HEK293T (cell line): ENCODE measurements at places on chromosomes 13 and 19.

GRCh38 chr13:99357941-99358340 is 50.7 kb upstream of the GPR183 start:
- DNase-seq = no peak

GRCh38 chr13:62799931-62800436 is 1384.3 kb upstream of the PCDH20 start:
- no peak for DNase-seq

DNA sequence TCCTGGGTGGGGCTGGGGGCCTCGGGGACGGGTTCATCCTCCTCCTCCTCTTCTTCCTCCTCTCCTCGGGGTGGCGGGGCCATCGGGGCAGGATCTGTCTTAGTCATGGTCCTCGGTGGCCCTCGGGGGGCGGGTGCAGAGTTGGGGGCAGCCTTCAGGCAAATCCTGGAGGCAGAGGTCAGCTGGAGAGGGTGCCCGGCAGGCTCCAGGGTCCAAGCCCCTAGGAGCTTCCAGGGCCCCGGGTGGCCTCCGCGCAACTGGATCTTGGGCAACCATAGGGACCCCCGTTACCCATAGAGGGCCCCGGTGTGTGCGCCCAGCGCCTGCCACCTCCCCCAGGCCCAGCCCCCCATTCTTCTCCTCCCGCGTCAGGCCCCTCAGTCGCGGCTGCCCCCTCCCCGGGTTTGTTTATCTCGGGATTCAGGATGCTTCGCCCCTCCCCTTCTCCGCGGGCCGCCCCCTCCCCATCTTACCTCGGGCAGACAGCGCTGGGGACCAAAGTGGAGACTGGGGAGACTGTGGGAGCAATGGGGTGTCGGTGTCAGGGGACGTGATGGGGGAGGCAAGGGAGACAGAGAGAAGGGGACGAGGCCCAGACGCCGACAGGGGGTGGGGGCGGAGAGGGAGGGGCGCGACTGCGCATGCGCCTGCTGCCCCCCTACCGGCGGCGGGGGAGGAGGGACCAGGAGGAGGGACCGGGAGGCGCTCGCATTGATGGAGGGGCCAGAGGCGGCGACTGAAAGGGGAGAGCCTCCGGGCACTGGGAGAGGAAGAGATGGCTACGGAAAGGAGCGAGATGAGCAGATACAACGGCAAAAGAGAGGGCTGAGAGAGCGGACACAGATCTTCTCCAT is at the start of gene CLIP3:
TSS of gene CLIP3 (minus strand) at position 623 of the 854 bp plus-strand sequence. CDS start at position 107, 516 bp downstream.
- DNase-seq = no peak

DNA sequence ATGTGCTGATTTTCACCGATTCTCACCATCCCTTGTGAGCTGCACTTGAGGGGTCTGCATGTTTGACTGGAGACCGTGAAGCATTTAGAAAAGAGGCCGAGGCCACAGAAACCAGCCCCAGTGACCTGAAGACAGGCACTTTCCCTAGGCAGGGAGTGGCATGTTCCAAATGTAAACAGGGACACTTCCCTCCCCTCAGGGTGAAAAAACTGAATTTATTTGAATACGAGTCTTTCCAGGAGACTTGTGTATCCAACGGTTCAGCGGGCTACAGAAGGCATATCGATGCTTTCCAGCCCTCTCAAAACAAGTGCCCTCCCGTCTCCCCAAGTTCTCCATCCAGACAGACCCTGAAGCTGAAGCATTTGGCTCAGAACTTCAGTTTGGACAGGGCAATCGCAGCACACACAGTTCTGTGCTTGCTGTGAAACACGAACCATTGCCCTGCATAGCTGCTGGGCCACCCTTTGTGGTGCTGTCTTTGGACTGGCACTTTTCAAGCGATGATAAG is 106.1 kb downstream of the ZIC5 start:
- DNase-seq = no peak

DNA sequence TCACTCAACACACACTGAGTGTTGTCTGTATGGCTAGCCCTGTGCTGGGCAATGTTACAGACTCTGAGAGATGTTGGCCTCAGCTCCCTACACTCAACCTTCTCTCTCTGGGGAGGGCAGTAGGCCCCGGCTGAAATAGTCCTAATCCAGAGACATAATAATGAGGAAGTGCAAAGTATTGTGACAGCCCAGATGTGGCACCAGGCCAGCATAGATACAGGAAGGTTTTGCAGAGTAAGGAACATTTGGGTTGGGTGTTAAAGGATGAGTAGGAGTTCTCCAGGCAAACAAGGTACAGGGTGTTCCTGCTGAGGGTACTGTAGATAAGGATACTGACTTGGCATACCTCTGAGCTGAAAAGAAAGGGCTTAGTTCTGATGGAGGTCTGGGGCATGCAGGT is 2.4 kb downstream of the LIN7B start:
- no peak for DNase-seq

DNA sequence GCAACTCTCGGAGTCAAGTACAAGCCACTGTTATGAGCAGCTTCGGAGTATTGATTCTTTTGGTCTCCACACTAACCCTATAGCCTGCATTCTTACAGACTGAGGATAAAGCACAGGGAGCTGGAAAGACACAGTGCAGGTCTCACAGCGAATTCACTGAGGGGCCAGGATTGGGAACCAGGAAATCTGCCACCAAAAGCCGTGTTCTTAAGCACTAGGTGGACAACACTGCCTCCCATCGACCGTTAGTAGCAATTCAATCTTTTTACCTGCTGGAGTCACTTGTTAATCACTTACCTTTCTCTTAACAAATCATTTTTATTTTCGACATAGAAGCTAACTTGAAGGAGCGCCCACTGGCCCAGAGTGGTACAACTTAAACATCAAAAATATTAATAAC is 6.3 kb downstream of the PMIS2 start:
- peak; percentile 60 for DNase-seq

DNA sequence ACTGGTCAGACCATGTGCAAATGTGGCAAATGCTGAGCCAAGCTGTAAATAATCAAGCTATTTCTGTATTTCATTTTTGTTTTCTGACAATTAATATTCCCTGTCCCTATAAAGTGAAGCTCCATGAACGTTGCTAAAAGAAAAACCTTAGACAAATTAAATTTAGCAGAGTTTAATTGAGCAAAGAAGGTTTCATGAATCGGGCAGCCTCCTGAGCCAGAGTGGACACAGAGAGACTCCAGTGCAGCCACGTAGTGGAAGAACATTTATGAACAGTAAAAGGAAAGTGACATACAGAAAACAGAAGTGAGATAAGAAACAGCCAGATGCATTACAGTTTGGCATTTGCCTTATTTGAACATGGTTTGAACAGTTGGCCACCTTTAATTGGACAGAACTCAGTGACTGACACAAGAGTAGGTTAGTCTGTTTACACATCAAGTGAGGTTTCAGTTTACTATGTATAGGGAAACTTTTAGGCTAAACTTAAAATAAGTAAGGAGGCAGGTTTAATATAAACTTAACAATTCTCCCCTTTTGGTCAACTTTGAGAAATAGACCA is 69.7 kb downstream of the UFM1 start:
- DNase-seq = no peak

- no peak for DNase-seq
These were observed 13.2 kb upstream of the URI1 start for GRCh38 chr19:29928831-29929230.

- DNase-seq = no peak
These were observed 13.2 kb upstream of the ADGRE5 start for GRCh38 chr19:14368011-14368513.

GRCh38 chr13:97387890-97388289 is 46.1 kb upstream of the RAP2A start:
- no peak for DNase-seq

DNA sequence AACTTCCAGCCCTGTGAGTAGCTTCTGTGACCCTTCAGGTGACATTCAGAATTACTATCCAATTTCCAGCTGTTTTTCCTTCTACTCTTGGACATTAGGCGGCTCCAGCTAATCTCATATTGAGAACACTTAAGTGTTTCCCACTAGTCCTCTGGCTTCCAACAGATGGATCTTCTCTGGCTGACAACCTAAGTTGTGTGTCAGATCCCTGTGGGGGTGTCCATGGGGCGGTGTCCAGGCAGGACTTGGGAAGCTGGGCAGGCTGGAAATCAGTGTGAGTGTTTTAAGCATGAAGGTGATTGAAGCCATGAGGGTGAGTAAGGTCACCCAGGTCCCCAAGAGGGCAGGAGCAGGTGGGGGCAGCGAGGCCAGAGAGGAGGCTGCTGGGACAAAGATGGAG is 10.1 kb downstream of the CNOT3 start:
- no peak for DNase-seq

DNA sequence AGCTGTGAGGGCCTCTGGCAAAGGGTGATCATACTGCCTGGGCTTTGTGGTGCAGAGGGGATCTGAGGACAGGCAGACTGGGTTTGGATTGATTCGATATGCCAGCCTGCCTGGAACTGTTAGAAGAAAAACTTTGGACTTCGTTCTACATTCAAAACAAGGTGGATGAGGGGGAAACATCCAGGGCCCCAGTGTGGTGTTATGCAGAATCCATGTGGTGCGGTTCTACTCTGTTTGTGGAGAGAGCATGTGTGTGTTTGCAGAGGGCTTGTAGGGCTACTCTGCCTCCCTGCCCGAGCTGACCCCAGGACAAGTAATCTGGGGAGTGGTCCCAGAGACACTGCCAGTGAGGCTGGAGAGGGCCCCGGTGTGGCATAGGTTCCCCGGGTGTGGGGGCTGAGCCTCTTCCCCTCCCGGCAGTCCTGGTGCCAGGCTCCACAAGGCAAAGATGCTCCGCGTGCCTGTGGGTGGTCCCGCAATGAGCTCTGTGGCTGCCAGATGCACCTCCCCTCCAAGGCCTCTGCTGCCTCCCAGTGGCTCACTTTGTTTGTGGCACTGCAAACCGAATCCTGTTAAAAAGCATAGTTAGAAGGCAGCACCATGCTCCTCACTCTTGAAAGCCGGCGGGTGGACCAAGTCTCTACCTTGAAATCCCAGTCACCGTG is 22.3 kb upstream of the TFDP1 start:
- peak; percentile 59 for DNase-seq

DNA sequence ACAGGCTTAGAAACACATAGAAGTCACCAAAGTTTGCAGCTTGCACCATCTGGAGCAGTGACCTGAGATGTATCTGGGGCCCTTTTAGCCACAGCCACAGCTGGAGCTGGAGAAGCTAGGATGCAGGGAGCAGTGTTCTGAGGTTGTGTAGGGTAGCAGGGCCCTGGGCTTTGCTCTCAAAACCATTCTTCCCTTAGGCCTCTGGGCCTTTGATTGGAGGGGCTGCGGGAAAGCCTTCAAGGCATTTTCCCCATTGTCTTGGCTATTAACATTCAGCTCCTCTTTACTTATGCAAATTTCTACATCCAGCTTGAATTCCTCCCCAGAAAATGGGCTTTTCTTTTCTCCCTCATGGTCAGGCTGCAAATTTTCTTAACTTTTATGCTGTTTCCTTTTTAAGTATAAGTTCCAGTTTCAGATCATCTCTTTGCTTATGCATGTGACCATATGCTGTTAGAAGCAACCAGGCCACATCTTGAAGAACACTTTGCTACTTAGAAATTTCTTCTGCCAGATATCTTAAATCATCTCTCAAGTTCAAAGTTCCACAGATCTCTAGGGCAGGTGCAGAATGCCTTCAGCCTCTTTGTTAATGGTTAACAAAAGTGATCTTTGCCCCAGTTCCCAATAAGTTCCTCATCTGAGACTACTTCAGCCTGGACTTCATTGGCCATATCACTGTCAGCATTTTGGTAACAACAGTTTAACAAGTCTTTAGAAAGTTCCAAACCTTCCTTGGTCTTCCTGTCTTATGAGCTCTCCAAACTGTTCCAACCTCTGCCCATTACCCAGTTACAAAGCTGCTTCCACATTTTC is 48.5 kb downstream of the NBEA start:
- DNase-seq = no peak

- DNase-seq = no peak
These were observed 8.6 kb downstream of the RPS9 start for GRCh38 chr19:54209058-54209810.

DNA sequence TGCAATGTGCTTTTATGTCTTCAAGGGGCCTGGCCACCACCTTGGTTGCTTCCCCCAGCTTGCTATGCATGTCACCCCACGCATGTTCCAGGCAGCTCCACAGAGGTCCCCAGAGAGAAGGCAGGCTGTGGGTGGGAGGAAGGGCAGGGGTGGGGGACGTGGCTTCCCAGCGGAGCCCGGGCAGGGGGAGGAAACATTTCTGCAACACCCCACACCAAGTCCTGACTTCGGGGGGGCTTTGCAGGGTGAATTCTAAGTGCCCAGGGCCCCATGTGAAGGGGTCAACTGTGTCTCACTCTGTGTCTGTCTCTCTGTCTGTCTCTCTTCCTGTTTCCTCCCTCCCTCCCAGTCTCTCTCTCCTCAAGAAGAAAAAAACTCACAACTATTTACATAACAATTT is 39.6 kb downstream of the LTBP4 start:
- DNase-seq = no peak

- no peak for DNase-seq
These were observed 11.9 kb upstream of the PLAUR start for GRCh38 chr19:43681821-43682220.

DNA sequence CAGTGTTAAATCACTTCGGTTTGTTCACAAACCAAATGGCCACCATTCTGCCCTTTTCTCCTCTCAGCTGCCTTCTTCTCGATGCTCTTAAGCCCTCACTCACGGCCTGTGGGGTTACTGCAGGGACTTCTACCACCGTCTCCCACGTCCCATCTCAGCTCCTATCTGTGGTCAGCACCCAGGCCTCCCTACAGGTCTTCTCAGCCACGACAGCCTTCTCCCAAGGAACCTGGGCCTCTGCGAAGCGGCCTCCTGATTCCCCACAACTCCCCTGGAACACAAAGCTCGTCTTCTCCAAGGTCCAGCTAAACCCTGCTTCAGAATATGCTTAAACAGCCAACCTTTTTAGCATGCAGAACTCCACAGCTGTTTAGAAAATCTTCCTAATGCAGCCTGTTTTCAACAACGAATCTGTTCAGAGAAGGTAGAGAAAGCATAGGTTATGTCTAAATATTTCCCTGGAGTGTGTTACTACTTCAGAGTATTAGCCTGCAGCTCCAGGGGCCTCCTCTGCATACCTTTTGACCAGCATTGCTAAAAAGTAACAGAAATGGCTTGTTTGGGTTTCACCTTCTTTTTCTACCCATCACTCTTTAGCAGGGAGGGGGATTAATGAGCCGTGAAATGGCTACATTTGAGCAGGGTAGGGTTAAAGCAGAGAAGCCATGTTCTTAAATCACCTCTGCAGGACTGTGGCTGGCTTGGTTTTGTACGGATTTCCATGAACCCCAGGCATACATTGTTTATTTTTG is 104.0 kb downstream of the COL4A2 start:
- no peak for DNase-seq

DNA sequence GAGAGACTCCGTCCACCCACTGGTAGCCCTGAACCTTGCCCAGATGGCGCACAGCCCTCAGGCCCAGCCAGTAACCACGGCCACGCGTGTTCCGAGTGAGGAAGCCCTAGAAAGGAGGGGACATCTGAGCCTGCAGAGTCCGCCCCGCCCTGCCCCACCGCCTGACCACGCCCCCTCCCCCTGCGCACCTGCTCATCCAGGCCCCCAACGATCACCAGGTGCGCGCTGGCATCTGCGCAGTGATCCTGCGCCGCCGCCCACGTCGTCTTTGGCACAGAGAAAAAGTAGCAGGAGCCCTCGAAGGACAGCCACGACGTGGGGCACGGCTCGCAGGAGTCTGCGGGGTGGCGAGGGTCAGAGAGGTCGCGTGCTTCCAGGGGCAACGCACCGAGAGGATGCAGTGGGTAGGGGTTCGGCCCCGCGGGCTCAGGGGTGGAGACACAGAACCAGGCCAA is 2.1 kb downstream of the CLEC4G start:
- no peak for DNase-seq

- peak; percentile 41 for DNase-seq
These were observed 5.1 kb upstream of the FLT3LG start for GRCh38 chr19:49468746-49469447.
